ENCODE measurements at places on chromosomes 4 and X.

DNA sequence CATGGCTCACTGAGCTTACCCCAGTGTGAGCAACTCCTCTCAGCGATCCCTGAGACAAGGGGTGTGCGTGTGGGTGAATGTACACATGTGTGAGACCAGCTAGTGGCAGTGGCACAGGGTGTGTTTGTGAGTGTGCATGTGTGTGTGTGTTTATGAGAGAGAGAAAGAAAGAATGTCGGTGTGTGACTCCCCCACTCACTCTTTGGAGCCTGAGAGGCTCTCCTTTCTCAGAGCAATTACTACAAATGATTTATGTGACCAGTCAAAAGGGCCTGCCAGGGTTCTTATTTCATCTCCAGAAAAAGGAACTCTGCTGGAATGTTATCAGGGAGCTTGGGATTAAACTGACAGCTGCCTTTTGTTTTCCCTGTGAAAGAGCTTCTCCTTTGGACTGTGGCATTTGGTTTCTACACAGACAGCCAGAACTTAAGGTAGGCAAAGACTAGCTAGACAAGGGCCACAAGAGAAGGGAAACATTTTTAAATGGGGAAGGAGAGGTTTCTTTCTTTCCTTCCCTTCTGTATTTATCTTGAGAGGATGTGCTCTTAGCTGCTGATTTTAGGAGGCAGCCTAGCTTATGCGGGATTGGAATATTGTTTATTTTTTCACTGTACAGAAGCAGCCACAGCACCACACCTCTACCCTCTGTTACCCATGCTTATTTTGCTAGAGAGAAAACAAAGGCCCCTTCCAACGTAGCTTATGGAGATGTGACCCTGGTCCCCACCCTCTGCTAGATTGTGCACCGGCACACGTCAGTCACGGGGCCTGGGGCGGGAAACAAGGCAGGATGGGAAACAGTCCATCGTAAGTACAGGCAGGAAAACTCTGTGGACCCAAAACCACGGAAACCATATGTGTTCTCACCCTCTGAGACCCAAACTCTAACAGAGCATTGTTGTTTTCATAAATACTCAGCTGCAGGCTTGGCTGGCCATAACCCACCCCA lies 143.5 kb downstream of the MGST2 start:
- DNase-seq, result no peak

DNA sequence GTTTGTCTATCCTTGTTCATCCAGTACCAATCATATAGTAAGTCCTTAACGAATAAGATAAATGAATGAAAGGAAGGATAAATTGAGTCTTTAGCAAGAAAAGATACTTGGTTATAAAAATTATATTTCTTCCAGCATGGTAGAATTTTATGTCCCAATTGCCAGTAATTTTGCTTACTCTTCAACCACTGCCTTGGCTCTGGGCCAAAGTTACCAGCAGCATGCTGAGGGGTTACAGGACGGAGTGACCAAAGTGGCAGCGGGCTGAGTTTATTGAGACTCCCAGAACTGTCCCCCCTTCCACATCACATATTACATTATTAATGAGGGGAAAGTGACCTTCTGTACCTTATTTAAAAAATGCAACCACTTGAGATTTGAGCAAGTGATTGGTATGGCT lies 121.7 kb downstream of the RASGEF1B start:
- no peak for DNase-seq

- DNase-seq, result no peak
These were observed 391.2 kb downstream of the UNC5C start for GRCh38 chr4:95157596-95157995.

DNA sequence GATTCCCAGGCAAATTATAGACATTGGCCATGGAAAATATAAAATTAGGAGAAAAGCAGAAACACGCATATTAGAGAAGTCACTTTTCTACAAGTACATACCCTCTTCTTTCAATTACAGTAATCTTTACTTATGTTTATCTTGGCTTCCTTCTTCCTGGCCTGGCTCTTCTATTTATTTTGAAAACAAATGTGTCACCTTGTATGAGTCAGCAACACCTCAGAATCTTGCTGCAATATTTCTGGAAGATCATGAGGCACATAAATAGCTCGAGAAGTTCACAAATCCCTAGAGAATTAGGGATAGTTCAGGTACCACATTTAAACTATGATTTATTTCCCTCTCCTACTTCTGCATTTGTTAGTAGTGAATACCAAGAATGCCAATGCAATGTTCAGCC lies 124.6 kb downstream of the ANOS1 start:
- no peak for DNase-seq

DNA sequence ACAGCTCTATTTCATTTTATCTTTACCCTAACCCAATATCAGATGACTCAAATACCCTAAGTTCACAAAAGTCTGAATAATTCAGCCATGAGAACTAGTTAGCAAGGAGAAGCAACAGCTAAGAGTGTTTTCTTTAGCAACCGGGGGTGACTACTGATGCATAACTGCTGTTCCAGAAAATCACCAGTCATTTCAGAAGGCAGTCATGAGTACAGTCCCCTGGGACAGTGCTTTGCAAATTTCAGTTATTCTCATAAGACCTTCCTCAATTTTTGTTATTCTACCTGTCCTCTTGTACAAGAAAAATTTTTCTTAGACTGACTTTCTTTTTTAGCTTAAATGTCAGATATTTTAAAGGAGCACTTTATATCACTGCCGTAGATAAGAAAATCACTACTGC lies 16.4 kb downstream of the BANK1 start:
- DNase-seq, result no peak

DNA sequence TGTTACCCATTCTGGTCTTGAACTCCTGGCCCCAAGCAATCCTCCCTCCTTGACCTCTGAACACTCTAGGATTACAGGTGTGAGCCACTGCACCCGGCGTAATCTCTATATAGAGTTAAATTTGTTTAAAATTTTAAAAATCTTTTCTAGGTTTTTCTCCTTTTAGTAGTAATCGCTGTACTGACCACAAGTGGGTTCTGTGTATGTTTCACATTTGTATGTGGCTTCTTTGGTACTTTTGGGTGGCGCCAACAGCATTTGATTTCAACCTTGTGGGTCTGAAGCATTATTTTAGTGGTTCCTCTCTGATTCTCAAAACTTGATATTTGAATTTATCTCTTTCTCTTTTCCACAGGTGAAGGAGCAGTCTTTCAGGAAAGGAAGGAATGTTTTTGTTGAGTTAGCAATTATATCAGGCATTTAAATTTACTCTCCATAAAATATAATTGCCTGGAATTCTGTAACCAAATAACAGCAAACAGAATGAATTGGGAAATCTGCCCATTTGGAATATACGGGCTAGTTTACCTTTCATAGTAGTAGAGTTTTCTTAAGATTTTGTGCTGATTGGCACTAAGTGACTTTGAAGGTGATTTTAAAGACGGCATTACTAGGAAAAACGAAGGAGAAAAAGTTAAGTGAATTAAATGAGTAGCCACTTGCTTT lies 29.5 kb downstream of the ARHGAP10 start:
- no peak for DNase-seq

DNA sequence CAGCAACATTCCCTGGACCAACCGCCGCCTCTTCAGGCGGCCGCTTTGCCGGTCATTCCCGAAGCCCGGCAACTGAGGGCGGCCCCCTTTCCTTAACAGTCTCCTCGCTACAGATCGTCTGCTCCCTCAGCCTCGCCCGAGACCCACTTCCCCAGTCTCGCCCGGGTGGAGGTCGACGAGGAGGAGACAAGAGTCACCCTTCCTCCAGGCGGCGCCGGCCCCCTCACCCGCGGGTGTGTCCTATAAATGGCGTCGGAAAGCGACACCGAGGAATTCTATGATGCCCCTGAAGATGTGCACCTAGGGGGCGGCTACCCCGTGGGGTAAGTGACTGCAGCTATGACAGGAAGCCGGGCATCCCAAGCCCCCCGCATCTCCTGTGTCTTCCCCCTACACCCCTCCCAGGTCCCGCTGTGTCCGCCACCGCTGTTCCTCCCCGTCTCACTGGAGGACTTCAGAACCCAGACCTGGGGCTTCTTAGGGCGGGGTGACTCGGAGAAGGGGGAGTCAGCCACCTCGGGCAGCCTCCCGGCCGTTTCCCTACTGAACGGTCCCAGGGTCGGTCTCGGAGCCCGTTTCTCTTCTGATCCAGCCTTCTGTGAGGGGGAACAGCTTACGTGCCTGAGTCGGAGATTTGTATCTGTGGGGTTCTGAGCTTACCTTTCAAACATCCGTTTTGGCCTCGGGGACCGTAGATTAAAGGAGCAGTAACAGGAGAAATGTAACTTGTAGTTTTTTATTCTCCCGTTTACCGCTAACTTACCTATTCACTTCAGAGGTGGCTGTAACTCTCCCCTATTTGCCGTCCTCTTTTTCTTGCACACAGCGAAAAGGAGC lies 570 bp downstream of the WDR44 start:
- peak; percentile 3 for DNase-seq
